Right ventricle myocardium superior (tissue), 1 donor: ENCODE measurements at places on chromosomes 13 and 19.

DNA sequence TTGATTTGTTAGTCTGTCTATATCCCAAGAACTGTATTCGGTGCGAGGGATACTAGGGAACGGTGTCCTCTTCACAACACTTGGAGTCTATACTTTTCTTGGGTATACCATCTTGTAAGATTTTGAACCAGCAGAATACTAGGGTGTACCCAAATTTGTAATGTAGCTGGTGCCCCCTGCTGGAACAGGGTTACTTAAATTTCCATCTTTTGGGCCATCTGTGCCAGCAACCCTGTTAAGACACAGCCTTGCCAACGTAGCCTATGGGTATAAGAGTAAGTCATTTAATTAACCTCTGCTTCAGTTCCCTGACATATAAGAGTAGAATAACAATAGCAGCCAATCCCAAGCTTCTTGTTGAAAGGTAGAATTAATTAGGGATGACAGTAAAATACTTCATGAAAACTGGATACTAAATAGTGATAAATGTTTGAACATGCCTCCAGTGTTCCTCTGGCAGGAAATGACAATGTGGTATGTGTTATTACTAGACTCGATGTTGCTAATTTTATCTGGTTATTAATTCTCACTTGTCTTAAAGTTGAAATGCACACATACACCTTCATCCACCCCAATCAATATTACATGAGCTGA lies 607.6 kb downstream of the FGF9 start:
- DNase-seq = no peak

DNA sequence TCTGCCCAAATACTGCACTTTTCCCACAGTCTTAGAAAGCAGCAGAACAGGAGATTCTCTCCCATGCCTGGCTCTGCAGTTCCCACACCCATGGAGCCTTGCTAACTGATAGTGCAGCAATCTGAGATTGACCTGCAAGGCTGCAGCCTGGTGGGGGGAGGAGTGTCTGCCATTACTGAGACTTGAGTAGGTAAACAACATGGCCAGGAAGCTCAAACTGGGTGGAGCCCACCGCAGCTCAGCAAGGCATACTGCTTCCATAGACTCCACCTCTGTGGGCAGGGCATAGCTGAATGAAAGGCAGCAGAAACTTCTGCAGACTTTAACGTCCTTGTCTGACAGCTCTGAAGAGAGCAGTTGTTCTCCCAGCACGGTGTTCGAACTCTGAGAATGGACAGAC lies 358.5 kb upstream of the PCDH9 start:
- DNase-seq = no peak

DNA sequence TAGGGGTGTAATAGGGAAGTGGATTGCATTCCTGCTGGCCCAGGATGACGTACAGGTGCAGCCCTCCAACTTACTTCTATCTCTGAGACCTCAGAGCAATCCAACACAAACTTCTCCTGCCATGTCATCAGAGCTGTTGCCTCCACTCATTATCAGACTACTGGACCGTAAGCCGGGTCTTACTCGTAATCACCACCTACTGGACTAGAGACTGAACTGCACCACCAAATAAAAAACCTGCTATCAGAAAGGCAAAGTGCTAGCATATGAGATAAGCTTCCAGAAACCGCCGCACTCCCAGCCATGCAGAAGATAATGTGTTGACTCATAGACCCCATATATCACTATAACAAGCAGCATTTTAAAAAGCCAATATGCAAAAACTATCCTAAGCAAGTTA lies 102.0 kb downstream of the SLITRK1 start:
- no peak for DNase-seq

DNA sequence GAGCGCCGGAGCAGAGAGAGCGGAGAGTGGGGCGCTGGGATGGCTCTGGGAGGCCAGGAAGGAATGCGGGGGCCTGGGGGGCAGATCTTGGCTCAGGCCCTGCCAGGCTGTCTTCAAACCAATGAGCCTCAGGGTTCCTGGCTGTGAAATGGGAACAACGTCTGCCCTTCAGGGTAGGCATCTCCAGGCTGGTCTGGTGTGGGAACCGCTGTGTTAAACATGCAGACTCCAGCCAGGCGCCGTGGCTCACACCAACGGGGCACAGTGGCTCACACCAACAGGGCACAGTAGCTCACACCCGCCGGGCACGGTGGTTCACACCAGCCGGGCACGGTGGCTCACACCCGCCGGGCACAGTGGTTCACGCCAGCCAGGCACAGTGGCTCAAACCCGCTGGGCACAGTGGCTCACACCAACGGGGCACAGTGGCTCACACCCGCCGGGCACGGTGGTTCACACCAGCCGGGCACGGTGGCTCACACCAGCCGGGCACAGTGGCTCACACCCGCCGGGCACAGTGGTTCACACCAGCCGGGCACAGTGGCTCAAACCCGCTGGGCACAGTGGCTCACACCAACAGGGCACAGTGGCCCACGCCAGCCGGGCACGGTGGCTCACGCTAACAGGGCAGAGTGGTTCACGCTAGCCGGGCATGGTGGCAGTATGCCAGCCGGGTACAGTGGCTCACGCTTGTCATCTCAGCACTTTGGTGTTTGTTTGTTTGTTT lies 40.1 kb downstream of the EFNA2 start:
- no peak for DNase-seq

DNA sequence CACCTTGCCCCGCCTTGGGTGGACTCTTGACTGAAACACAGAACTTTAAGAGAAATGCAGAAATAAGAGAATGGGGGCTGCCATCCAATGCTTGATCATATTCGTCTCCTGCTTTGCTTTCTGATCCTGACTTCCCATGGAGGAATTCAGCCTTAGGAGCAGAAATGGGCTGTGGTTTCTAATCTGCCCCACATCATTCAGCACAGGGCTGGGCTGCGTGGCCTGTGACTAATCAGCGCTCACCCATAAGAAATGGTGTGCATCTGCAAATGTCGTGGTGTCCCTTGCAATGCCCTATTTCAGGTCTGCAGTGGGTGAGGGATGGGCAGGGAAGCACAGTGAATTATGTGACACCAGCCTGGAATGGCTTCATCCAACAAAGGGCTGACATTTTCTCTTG lies 60.7 kb upstream of the URI1 start:
- DNase-seq = no peak

DNA sequence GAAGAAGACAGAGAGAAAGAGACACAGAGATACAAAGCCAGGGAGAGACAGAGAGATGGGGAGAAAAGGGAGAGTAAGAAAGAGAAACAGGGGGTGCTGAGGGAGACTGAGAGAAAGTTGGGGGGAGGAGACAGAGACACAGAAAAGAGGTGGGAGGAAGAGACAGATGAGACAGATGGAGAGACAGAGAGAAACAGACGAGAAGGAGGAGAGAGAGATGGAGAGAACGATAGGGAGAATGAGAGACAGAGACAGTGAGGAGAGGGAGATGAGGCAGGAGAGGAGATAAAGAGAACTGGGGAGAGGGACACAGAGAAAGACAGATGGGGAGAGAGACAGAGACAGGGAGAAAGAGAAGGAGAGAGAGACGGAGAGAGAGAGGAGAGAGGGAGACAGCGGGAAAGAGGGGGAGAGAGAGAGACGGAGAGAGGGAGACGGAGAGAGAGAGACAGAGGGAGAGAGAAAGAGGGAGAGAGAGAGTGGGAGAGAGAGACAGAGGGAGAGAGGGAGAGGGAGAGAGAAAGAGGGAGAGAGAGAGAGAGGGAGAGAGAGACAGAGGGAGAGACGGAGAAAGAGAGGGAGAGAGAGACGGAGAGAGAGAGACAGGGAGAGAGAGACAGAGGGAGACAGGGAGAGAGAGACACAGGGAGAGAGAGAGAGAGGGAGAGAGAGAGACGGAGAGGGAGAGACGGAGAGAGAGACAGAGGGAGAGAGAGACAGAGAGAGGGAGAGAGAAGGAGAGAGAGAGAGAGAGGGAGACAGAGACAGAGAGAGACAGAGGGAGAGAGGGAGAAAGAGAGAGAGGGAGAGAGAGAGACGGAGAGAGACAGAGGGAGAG lies 12.6 kb downstream of the JOSD2 start:
- no peak for DNase-seq

- DNase-seq = no peak
Observed at GRCh38 chr19:32241306-32241705, 104.1 kb upstream of the ZNF507 start.

DNA sequence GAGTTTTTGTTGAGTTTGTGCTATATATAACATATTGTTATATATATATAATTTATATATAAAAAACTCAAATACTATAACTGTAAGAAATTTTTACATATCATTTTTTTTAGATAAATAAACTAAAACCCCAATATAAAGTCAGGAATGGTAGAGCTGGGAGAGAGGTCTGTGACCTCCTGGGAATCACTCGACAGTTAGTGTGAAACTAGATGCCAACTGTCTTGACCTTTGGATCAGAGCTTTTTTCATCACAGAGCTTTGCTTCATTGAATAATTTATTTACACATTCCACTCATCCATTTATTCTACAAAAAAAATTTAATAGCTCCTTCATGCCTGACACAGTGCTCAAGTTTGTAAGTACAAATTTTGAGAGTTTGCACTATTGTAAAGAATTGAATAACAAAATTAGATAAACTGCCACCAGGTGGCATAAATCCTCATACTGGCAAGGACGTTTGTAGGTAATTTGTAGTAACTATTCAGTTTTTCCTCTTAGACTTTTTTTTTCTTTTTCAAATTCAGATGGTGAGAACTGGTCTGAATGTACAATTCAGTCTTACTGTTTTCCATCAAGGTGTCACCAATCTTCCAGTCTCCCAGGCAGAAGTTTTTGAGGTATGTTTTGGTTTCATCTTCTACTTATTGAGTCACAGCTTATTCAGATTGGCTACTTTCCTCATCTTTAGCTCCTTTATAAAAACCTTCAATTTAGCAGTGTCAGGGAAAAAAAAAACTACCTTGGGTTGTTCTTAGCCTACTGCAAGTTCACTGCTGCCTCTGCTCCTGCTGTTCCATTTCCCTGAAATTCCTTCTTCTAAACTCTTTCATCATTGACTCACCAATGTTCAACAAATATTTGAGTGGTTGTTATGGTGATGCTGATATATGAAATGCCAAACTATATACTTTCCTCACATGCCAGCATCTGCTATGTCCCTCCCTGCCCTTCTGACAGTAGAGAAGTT lies 28.7 kb downstream of the LACC1 start:
- no peak for DNase-seq

DNA sequence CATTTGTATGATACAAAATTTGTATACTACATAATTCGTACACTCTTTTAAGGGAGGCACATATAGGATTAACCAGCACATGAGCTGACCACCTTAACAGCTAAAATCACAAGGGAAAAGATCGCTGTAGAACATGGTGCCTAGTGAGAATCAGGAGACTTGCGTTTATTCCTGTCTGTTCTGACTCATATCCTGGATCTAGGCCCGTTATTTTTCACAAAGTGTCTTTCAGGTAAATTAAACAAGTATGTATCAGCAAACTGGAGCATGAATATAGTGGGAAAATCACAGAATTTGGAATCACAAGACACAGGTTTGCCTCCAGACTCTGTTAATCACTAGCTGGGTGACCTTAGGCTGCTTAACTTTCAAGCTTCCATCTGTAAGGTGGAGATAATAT lies 47.5 kb upstream of the ESD start:
- no peak for DNase-seq

DNA sequence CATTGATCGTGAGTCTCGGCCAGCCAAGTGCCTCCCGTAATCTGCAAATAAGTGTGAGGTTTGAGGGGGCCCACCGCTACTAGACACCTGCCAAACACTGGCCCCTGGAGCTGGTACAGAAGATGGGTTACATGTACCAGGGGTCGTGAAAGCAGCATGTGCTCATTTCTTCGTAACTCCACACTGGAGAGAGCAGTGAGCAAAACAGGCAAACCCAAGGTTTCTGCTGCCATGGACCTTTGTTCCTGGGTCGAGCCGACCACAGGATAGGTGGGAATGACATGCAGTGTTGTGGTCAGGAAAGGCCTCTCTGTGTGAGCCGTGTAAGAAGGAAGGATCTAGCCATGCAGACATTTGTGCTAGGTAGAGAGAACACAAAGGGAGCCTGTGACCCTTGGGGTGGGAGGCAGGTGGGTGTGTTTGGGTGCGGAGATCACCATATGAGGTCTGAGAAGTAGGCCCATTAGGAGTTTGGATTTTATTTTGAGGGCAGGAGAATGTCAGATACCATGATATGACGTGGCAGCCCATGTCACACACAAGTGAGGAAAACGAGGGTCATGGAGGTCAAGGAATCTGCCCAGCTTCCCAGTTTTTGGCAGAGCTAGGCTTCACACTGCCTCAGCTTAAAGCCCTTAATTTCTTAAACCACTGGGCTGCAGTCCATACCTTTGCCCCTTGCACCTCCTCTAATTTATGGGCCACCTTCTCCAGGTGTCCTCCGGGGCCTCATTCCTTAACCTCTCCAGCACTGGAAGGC lies 919 bp downstream of the GTF3A start:
- no peak for DNase-seq

GRCh38 chr13:109941951-109942350 lies 155.6 kb upstream of the IRS2 start:
- no peak for DNase-seq

GRCh38 chr13:23600100-23600499 lies 29.9 kb downstream of the TNFRSF19 start:
- DNase-seq = no peak

GRCh38 chr19:31451686-31452330 lies 102.6 kb upstream of the TSHZ3 start:
- DNase-seq = no peak

DNA sequence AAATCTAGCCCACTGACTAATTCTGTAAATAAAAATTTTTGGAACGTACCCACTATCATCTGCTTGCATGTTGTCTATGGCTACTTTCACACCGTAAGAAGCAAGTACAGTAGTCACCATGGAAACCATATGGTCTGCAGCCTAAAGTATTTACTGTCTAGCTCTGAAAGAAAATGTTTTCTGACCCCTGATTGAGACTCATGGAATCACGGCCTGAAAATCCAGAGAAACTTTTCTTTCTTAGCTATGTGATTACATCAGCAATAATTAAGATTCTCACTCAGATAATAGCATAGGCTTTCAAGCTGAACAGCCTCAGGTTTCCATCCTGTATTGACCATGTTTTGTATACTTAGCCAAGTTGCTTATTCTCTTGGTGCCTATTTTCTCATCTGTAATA lies 264.6 kb downstream of the NHLRC3 start:
- DNase-seq = no peak

DNA sequence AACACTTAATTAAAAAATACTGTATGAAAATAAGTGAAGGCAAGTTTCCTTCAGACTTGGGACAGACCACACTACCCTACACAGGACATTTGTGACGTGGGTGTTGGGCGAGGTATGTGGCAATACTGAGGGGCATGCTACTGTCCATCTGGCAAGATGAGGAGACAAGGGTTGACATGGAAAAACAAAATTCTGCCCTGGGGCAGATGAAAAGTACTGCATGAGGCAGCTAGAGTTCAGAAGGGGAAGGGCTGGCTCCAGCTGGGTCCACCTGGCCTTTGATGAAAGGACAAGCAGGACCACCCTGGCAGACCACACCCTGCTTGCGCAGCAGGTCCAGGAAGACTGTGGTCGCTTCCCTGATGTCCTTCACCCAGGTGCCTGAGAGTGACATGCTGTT lies 43.2 kb downstream of the LATS2 start:
- no peak for DNase-seq

- no peak for DNase-seq
Observed at GRCh38 chr13:79776531-79777295, 295.8 kb downstream of the NDFIP2 start.

- no peak for DNase-seq
Observed at GRCh38 chr19:50275577-50276368, 53.4 kb downstream of the KCNC3 start.
